AML-193 (cell line): ENCODE measurements at places on chromosomes 1 and 21.
A peak's percentile ranks its signal among the peaks of the same experiment; 100 is the strongest.

DNA sequence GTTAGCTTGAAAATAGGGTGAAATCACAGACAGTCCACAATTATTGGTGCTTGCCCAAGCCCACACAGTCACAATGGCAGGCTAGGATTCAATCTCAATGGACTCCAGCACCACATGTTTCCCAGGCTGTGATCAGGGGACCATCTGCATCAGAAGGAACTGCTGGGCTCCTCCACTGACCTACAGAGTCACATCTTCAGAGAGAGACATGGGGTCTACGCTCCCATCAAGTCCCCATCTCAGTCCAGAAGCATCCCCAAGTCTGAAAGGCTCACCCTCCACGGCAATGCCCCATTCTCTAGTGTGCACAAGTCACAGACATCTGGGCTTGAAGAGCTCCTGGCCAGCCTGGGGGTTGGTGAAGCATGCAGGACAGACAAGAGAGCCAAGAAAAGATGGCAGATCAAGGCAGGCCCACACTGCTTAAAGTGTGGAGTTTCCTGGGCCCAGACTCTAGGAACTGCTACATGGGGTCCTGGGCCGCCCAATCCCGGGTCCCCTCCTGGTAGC is 262.5 kb downstream of the NPHP4 start:
- no peak for DNase-seq

GRCh38 chr1:183885142-183885735 is 80.3 kb downstream of the RGL1 start:
- DNase-seq = no peak

- no peak for DNase-seq
Measured at GRCh38 chr1:31199236-31199790, 40.4 kb downstream of the NKAIN1 start.

DNA sequence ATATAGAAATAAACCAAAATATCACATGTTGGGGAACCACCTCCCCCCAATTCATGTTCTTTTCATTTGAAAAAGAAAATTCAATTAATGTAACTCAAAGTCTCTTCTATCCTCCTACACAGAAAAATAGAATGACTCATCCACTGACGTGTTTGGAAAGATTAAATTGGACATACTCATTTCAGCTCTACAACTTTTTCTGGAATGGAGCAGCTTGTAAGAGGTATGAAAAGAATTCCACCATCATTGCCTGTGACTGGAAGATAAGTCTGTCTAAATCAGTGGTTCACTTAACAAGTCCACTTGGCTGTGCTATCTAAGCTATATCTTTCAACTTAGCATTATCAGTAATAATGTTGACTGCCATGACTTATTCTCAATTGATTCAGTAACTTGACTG is 702.3 kb downstream of the BRINP3 start:
- DNase-seq = no peak

GRCh38 chr1:6523566-6523965 is 30.7 kb downstream of the NOL9 start:
- DNase-seq = peak; percentile 30

GRCh38 chr1:32031578-32032274 is 18.1 kb downstream of the KHDRBS1 start:
- no peak for DNase-seq

GRCh38 chr1:17348593-17349234 is 23.3 kb upstream of the PADI6 start:
- no peak for DNase-seq

DNA sequence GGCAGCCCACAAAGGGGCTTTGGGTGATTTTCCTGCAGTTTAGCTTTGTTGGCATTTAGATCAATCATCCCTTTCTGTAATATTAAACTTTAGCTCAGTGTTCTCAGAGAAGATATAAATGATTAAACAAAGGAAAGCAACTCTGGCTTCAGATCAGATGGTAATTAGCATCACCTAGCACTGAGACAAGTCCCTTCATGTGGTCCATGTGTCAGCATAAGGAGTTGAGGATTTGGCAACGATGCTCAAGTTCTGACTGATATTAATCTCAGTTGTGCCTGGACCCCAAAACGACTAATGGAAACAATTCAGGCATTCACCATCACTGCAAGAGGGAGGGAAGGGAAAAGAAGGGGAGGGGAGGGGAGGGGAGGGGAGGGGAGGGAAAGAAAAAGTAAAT is 60.4 kb downstream of the SEC16B start:
- no peak for DNase-seq

- no peak for DNase-seq
Measured at GRCh38 chr1:89652373-89652772, 19.5 kb downstream of the LRRC8C start.

DNA sequence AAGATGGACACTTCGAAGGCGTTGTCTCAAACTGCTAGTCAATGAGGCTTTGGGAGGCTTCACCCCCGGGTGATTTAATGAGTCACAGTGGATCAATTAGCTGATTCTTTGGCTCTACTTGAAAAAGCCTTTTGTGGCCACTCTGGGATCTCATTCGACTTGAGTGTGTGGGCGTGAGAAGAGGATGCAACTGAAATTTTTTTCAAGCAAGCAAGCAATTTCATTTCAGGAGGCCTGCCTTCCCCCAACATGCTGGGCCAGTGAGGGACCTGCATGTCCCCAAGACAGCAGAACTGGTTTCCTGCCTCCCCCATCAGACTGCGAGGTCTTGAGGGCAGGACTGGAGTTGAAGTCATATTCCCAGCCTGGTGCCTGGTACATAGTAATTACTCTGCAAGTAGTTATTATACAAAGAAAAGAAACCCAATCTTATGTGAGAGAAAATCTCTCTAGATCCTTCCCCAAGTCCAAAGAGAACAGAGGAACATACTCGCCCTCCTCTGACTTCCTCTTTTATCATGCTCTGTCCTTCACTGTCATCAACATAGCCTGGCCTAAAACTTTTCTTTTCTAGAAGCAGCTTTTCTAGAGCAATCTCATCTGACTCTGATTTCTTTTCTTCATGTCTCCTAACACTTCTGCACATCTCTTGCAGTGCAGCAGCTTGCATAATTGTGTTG is 22.7 kb downstream of the SYT6 start:
- DNase-seq = peak; percentile 62

GRCh38 chr1:82733645-82734044 is 932.9 kb downstream of the ADGRL2 start:
- no peak for DNase-seq

DNA sequence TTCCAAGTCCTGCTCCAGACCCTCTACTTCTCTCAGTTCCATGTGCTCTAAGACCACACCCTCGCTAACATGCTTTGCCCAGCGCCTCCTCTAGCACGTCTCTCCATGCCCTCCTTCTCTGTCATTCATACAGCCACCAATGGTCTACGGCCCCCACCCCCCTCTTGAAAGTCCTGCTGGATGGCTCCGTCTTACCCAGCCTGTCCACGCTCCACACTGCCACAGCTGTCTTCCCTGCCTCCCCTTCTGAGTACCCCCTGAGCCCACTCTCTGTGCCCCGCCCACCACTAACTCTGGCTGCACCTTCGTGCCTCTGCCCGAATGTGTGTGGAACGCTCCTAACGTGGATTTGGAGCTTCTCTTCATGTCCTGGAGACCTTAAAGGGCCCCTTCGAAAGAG is 244.6 kb downstream of the TRABD2B start:
- DNase-seq = no peak

- DNase-seq = no peak
Measured at GRCh38 chr1:8095584-8095983, 69.5 kb upstream of the ERRFI1 start.

DNA sequence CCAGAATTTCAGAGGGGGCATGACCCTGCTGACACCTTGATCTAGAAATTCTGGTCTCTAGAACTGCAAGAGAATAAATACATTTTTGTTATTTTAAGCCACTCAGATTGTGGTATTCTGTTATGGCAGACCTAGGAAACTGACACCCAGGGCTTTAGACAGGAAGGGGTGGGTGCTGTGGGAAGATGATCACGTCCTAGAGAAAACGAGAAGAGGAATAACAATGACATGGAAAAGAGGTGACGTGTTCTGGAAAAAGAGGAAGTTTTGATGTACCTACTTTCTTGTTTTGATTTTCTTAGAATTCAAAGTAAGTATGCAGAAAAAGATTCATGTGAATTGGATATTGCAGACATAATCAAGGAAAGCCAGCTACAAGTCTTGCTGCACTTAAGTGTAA is 232.9 kb upstream of the RUNX1 start:
- DNase-seq = no peak

DNA sequence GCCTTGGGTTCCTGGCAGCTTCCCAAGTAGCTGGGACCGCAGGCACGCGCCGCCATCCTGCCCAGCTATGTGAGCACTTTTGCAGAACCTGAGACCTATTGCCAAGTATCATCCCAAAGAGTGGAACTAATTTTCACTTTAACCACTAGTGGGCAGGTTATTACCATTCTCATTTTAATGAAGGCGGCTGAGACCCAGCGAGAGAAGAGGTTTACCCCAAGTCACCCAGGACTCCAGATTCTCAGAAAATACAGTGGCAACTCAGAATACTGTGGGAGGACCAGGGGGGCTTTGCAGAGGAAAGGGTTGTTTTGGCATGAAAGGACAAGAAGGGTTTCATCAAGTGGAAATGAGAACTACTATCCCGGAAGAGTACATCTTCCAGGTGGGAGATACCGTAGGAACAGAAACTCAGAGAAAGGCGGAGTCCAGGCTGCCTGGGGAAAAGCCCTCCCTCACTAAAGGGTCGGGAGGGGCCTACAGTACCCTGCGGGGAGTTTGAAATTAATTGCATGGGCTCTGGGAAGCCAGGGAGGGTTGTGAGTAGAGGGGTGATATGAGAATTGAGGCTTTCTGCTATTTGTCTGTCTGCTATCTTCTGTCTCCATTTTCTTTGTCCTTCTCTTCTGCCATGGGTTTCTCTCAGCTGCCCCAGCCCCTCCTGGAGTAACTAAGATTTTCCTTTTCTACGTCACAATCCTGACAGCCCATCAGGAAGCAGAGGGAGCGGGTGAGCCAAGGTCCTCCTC is 7.2 kb upstream of the SEMA4A start:
- peak; percentile 89 for DNase-seq

- no peak for DNase-seq
Measured at GRCh38 chr1:55575571-55576279, 360.6 kb upstream of the USP24 start.

GRCh38 chr1:110300412-110301085 is 38.6 kb upstream of the RBM15 start:
- no peak for DNase-seq

- no peak for DNase-seq
Measured at GRCh38 chr1:218377143-218377660, 32.1 kb downstream of the TGFB2 start.

- DNase-seq = no peak
Measured at GRCh38 chr1:108817016-108817415, 39.9 kb downstream of the AKNAD1 start.

DNA sequence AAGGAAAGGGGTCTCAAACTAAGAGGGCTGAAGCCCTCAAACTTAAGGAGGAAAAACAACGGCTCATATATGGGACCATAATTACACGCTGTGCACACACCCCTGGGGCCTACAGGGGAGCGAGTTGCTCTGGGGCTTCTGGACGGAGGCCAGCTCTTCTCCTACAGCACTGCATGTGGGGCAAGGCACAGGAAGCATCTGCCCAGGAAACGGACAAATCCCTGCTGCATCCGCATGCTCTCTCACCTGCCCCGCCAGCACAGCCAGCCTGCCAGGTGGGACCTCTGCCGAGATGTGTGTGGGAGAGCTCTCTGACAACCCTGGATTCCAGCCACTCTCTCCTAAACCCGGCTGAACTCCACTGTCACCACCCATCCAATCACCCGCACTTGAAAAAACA is 54.1 kb downstream of the MRPL37 start:
- DNase-seq = no peak

DNA sequence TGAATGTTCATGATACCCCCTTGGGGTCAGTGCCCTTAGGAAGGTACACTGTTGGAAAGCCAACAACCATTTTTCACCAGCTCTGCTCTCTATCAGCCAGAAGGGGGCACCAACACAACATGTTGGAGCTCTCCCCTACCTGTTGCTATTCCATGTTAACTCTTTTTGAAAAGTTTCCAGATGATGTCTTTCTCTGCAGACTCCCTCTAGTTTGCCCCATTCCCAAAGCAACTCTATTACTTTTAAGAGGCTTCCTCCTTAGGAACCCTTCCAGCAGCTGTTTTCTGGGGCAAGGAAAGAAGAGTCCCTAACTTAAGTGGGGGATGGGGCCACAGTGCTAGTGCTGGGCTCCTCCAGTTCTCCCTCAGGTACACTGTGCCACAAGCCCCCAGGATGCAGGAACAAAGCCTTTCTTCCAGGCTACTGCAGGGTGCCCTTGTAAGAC is 22.9 kb upstream of the NDC1 start:
- peak; percentile 71 for DNase-seq

GRCh38 chr1:219670426-219671149 is 57.7 kb upstream of the ZC3H11B start:
- DNase-seq = no peak

- peak; percentile 40 for DNase-seq
Measured at GRCh38 chr1:65235867-65236805, 73.2 kb upstream of the DNAJC6 start.

GRCh38 chr1:94901841-94902240 is 25.1 kb downstream of the CNN3 start:
- DNase-seq = no peak

DNA sequence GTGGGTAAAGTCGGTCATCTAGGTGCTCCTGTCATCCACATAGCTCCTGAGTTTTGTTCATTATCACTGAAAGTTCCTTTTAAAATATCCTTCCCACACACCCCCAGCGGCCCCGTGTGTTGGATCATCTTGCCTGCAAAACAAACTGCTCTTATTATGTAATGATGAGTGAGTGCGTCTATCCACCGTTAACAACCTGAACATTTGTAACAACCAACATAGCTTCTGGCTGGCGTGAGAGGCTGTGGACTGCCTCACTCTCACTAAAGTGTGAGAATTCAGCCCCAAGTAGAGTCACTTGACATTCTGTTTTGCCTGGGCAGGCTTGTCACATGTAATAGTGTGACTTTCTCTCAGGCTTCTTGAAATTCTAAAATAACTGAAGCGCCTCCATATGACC is 14.5 kb upstream of the KCNA2 start:
- DNase-seq = no peak

DNA sequence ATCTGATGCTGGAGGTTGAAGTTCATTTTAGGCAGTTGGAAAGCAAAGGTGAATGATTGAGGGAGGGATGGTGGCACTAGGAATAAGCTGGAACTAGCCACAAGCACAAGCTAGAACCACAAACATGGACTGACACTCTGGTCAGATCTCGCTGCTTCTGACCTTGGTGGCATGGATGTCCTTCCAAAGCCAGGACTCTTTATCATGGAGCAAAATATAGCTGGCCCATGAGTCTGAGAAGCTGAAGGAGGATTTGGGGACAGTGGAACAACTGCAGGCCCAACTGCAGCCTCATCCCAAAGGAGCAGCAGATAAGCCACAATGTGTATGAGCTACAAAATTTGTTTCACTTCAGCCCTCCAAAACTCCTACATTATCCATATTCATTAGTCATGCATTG is 35.5 kb downstream of the SRSF11 start:
- DNase-seq = no peak

GRCh38 chr1:234706199-234706598 is 96.2 kb upstream of the IRF2BP2 start:
- DNase-seq = no peak

- no peak for DNase-seq
Measured at GRCh38 chr1:155983191-155984024, 5.1 kb upstream of the ARHGEF2 start.
